ENCODE measurements at places on chromosomes 12 and 14.

- no peak for DNase-seq
Measured at GRCh38 chr12:111276146-111276545, 92.7 kb downstream of the PHETA1 start.

- DNase-seq: peak; percentile 31
Measured at GRCh38 chr12:20105943-20106342, 262.4 kb upstream of the PDE3A start.

- peak; percentile 64 for DNase-seq
Measured at GRCh38 chr12:108560752-108561719, at the start of gene SART3. Gene SART3, minus strand, starts transcription at chr12:108561173. Its CDS starts 19 bp downstream, at chr12:108561154.

- DNase-seq: no peak
Measured at GRCh38 chr14:51704545-51704944, 52.8 kb downstream of the FRMD6 start.

DNA sequence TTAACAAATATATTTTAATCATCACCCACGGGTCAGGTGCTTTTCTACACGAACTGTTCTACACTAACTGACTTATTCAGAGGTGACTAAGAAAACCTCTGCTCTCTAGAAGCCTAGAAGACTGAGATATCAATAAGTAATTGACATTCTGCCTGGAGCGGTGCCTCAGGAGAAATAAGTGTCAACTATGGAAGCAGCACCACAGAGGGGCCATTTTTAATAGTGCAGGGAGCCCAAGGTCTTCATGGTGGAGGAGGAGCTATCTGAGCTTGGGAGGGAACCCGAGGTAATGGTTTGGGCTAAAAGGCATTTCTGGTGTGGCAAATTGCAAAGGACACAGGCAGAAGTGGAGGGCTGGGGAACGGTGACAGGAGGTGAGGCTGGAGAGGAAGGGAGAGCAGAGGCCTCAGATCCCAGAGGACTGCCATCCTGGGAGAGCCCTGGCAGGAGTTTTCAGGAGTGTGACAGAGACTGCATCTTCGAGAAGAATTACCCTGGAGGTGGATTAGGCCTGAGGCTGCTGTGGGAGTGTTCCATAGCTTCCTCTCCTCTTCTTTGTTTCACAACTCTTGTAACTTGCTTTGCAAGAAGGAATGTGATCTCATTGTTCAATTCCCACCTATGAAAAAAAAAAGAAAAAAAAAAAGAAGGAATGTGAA, 123.1 kb downstream of the NPAS3 start:
- no peak for DNase-seq

GRCh38 chr12:120199595-120200306, 1.2 kb downstream of the RPLP0 start:
- no peak for DNase-seq

GRCh38 chr12:27870939-27871338, 90.9 kb upstream of the MANSC4 start:
- DNase-seq: peak; percentile 91

DNA sequence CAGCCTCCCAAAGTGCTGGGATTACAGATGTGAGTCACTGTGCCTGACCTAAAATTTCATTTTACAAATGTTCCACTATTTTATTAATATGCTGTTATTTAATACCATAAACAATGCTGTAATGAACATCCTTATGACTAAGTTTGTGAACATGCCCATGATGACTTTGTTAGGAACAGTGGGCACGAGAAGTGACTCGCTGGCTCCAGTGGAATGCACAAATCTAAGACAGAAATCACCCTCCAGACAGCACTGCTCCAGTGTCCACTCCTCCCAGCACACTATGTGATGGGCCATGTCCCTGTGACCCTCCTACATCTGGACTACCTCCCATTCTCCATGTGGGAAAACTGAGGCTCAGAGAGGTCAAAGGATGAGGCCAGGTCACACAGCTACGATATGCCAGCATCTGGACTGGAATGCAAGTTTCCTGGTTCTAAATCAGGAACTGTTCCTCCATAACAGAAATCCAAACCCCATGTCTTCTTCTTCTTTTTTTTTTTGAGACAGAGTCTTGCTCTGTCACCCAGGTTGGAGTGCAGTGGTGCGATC, 57.9 kb downstream of the GPR68 start:
- DNase-seq: no peak

GRCh38 chr12:49893753-49894750, 9.6 kb downstream of the FAIM2 start:
- no peak for DNase-seq

DNA sequence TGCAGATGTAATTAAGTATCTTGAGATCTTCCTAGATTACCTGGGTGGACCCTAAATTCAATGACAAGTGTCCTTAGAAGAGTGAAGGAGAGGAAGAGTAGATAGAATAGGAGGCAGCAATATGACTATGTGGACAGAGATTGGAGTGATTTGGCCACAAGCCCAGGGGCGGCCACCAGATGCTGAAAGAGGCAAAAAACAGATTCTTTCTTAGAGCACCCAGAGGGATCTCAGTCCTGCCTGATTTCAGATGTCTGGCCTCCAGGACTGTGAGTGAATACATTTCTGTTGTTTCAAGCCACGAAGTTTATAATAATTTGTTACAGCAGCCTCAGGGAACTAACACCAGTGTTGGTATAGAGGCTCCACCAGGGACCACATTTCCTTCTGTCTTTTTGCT, 67.3 kb downstream of the DACT1 start:
- no peak for DNase-seq

- no peak for DNase-seq
Measured at GRCh38 chr12:112252184-112252583, 126.8 kb downstream of the TRAFD1 start.

GRCh38 chr14:73223049-73223448, 14.3 kb upstream of the PAPLN start:
- DNase-seq: no peak

GRCh38 chr12:54590978-54591591, 2.6 kb upstream of the PPP1R1A start:
- no peak for DNase-seq

DNA sequence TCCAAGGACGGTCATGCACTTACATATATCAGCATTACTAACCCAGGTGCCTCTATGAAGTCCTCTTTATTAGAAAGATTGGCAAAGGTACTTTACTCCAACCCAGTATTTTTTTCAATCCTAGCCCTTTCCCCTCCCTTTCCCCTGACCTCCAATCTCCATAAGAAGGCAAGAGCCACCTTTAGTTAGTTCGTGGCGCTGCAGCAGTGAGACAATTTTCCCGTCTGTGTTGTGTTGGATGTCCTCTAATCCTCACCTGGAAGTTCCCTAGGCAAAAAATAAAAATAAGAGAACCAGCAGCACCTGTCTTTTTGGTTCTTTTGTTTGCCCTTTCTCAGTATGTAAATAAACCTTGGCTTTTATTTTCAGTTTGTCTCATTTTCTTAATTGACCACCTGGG, 439.6 kb upstream of the LRFN5 start:
- no peak for DNase-seq

DNA sequence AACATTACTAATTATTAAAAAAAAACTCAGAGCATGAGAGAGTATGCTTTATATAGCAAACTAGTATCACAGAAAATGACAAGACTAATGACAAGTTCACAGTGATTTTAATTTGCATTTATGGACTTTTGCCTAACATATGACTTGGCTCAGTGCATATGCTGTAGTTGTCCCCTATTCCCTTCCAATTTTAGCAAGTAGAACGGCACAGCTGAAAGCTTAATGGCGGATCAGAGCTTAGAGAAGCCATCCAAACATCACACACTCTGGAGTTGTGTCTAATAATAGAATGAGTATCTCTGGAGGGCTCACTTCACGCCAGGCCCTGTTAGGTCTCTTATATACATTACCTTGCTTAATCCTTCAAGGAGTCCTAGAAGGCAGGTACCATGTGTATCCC, 13.3 kb downstream of the CNIH1 start:
- no peak for DNase-seq

- no peak for DNase-seq
Measured at GRCh38 chr14:103204852-103205540, 81.7 kb downstream of the TNFAIP2 start.

DNA sequence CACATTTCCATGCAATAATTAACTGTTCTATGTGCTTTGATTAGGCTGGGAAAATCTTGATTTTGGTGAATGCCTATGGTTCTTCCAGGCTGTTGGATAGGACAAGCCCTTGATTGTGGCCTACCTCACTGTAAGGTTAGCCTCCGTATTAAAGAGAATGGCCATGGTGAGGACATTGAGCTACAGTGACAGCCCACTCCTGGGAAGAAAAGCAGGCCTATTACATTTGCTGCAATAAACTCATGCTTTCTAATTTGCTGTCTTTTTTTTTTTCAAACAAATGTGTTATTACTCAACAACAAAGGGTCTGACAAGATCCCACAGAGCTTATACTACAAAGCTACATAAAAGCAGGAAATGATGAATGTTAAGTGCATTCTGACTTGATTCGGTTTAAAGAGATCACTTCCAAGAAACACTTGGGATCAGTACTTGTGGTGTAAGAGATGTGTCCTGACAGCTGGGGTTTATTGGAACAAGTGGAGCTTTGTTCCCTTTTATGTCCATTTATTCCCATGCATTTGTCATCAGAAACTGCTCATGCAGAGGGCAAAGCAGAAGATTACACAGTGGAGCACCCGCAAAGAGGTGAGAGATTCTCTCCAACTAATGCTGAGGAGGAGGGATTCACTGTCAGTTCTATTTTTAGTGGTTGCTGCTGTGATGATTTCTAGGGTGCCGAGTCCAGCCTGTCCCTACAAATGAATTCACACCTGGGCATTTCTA, 29.1 kb upstream of the KCNK10 start:
- DNase-seq: no peak

DNA sequence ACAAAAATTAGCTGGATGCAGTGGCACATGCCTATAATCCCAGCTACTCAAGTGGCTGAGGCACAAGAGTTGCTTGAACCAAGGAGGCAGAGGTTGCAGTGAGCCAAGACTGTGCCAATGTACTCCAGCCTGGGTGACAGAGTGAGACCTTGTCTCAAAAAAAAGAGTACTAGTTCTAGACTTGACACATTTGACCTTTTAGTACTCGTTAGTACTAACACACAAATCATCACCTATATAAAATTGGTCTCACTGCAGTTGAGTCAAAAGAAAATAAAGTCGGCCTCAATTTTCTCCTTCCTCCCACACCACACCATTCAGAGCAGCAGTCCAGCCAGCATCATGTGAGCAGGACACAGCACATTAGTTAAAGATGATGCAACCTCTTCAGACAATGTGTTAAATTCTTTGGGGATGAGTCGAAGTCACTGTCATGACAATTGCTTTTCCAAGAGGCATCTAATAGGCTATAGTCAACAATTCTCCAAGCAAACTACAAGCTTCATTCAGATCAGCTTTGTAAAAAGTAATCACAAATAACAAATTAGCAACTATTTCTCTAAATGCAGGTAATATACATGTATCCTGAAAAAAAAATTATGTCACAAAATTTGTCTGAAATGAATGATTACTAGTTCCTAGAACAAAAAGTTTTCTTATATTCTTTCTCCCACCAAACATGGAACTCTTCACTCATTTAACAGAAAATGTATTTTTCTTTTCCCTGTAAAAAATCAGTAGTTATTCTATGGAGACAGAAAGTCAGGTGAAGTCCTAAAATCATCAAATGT, 55.6 kb downstream of the CLIP1 start:
- peak; percentile 90 for DNase-seq

DNA sequence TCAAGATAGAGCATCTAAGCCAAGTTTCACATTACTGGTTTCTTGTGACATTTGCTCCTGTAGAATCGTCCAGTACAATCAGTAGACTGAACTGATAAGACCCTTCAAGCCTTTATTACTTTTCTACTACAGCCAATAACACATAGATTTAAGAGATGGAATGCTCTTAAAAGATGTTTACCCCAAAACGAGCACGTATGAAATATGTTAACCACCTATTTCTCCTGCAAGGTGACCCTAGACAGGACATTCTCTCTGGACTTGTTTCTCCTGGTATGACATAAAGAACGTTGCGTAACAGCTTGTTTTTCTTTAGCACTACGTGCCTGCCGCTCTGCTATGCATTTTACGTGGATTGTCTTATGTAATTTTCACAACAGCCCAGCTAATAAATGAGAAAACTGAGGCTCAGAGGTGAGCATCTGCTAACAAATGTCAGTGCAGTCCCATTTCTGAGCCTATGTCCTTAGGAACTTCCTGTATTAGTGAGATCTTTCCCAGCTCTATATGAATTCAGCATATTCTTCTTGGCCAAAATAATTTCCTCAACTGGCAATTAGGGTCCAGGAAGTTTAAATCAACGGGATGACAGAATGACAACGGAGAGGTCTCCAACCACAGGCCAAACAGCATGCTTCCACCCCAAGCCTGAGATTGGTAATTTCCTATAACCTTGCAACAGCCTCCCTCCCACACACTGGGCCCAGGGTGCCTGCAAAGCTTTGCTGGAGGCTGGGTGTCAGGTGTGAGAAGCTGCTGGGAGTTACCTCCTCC, 3.7 kb downstream of the NFKBIA start:
- no peak for DNase-seq

DNA sequence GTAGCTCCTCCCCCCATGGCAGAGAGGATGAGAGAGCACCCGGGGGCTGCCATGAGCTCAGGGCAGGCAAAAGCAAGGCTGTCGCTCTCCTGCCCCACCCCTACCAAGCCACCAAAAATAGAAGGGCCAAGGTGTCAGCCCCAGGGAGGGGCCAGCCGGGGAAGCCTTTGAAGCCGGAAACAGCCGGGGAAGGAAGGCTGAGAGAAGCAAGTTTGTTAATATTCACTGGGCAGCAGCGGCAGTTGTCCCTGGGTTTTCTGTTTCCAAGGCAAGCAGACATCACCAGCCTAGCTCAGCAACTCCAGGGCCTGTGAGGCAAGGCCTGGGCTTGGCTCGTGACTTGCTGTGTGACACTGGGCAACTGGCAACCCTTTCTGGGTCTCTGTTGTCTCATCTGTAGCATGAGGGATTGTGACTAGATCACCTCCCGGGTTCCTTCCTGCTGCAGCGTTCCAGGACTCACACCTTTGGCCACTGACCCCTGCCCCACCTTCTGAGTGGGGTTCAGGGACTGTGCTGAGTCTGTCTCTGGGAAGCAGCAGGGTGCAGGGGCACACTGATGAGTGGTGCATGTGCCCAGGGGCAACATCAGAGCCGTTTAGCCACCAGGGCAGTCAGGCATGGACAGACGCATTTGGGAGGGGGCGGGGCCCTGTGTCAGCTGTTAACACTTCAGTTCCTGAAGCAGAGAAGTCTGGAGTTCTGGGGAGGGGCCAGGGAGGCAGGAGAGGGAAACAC, 24.3 kb downstream of the SYNDIG1L start:
- DNase-seq: no peak

Data from fibroblast of skin of left biceps (primary cell).